Stimulated activated effector memory CD8-positive, alpha-beta T cell treated with anti-CD3 and anti-CD28 coated beads, Interleukin-12 subunit alpha, Interleukin-12 subunit beta, amount 100 ng/mL, for 72 hours (primary cell): ENCODE measurements at places on chromosomes 12 and 14.

DNA sequence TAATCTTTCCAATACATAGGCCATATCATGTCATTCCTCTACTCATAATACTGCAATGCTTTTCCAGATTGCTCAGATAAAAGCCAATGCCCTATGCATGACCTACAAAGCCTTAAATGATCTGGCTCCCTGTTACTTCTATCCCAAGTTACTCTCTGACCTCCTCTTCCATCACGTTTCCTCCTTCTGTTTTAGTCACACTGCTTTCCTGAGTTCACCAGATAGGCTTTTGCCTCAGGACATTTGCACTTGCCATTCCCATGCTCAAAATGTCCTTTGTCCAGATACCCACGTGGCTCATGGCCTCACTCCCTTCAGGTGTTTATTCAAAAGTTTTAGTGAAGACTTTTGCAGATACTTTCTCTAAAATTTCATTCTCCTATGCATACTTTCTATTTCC is 138.7 kb upstream of the PRICKLE1 start:
- DNase-seq = no peak

DNA sequence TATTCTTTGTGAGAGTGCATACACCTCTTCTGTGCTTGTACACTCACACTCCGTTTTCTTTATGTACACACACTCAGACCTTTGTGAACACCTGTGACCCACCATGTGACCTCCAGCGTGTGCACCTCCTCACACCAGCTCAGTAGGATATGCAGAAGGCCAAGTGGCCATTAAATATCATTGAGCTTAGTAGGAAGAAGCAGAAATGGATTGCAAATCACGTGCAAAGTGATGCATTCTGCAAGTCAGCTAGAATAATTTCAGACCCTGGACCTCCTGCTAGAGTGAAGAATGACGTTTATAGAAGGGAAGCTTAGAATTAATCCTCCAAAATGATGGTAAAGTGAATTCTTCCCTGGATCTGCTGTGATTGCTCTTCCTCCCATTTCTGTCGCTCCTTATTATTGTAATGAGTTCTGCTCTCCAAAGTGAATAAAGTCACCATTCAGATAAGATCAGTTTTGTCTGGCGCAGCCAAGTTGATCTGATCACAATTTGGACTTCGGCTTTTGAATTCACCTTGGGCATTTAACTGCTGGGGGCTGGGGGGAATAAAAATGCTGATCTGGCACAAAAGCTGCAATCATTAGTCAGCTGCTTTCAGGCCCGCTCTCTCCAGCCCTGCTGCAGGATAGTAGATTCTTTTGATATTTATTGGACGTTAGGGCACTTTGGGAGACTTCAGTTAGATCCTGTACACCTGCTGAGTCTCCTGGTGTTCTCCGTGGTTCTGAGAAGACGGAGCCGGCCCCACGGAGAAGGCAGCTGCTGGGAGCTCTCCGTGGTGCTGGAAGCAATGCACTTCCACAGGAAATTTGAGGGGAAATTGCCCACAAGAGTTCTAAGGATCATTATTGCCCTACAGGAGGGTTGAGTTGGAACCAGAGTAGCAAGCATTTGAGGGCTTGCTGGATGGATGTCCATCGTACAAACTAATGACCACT is 12.4 kb upstream of the NRXN3 start:
- DNase-seq = no peak

GRCh38 chr12:54409267-54409666 is 9.8 kb downstream of the ITGA5 start:
- no peak for DNase-seq

GRCh38 chr14:65164068-65164824 is 61.9 kb upstream of the MAX start:
- DNase-seq = no peak

GRCh38 chr12:56520048-56520447 is 1.6 kb upstream of the RBMS2 start:
- no peak for DNase-seq

DNA sequence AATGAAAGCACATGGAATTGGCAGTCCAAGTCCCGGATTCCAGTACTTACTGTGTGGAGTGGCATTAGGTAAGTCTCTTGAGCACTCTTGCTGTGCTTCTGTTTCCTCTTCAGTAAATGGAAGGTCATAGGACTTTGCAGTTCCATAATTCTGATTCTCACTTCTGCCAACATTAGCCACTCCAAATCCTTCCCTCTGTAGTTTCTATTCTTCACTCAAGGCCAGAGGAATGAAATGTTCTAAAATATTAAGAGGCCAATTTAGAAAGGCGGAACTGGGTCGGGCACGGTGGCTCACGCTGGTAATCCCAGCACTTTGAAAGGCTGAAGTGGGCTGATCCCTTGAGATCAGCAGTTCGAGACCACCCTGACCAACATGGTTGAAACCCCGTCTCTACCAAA is 19.8 kb upstream of the SLC5A8 start:
- DNase-seq = no peak
